ENCODE measurements at places on chromosomes 13 and 19.
A peak's percentile ranks its signal among the peaks of the same experiment; 100 is the strongest.

DNA sequence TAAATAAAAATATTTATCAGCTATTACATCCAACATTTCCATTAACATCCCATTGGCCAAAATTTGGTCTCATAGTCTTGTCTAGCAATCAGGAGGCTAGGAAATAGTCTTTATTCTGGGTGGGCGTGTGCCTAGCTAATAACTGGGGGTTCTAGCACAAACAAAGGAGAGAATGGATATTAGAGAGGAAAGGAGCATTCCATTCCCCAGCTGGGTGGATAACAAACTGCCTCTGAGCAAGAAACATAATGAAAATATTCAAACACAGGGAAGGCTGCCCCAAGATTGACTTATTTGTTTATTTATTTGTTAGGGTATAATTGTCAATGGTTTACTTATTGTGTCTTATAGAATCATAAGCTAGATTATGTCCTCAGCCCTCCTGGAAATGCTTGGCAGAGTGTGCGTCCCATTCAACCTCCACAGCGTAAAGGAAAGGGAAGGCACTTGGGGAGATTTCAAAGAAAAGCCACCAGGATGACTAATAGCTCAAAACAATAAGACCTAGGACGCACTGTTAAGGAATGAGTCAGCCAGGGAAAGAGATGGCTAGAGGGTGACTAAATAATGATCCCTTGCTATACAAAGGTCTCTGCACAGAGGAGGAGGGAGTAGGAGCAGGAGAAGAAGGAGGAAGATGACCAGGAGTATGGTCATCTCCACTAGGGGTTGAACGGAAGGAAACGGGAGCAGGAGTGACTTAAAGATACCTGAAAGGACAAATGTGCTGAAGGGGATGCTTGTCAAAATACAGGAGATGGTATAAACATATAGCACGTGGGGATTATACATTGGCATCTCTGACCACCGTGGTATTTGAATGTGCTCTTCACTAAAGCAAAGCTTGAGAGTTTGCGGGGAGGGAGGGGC, 23.5 kb upstream of the USP12 start:
- DNase-seq: peak; percentile 88

- no peak for DNase-seq
Measured at GRCh38 chr13:99431927-99432608, 69.2 kb upstream of the TM9SF2 start.

DNA sequence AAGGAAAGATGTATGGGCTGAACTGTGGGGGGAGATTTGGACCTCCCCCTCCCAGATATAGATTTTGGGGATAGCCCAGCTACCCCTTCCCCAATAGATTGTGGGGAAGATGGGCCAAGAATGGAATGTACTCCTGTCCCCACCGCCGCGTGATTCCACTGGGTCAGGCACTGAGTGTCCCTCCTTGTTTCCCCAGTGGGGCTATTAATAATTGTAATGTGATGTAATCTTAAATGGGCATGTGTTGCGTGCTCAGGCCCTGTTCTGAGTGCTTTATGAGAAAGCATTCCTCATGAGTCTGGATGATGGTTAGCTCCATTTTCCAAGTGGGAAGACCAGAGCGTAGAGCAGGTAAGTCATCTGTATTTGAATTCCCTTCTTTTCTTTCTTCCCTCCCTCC, 1.4 kb downstream of the PSMD8 start:
- DNase-seq: peak; percentile 32

- peak; percentile 83 for DNase-seq
Measured at GRCh38 chr19:13849991-13850909, 26.7 kb upstream of the NANOS3 start.

DNA sequence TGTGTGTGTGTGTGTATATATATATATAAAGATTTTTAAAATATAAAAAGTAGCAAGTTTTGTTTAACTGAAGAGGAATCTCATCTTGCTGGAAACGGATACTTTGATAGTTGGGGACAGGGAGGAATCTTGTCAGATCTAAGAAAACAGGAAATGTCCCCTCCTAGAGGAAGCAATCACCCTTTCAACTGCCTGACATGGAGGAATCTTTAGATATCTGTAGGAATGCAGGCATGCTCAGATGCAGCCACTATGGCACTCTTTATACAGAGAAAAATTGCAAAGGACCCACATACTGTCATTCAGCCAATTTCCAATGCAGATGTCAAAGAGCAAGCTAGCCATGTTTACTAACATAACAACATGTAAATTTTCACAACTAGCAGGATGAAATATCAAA, 38.8 kb downstream of the ZNF611 start:
- no peak for DNase-seq

- no peak for DNase-seq
Measured at GRCh38 chr13:101944521-101944920, 457.3 kb downstream of the FGF14 start.

GRCh38 chr19:44142059-44142433, 692 bp downstream of the ZNF234 start:
- DNase-seq: peak; percentile 18

DNA sequence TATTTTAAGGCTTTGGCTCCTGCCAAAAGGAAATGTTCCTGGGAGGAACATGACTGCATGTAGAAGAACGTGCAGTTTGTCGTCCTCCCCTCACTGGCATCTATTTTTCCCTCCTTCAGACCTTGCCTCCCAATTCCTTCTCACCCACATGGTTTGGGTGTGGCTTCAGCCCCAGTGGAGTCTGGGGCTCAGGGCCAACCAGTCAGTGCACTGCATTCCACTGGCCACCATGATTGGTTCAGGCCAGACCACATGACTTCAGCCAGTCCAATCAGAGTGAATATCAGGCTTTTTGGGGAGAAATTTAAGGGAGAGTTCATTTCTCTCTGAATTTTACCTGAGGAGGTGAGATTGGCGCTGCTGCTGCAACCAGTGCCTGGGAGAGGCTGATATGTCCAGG, 171.6 kb downstream of the ZIC5 start:
- no peak for DNase-seq

GRCh38 chr19:40808497-40808896, 9.5 kb downstream of the EGLN2 start:
- no peak for DNase-seq

DNA sequence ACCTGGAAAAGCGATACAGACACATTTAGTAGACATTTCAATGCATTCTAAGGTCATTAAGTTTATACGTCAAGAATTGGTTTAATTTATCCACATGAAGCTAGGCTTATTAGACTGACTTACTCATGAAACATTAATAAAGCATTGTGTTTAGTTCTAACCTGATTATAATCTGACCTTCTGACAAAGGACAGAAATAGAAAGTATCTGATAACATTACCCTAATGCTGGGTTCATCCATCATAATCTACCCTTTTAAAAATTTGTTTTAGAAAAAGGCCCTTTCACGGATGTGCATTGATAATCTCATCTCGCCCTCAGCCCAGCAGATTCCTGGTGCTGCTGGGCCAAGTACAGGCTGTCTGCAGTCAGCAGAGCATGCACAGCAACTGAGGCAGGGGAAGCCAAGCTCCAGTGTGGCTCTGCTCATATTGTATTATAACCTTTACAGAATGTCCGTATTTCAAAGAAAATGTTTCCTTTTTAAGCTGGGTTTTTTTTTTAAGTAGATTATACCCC, 142.1 kb upstream of the MAB21L1 start:
- no peak for DNase-seq

- peak; percentile 72 for DNase-seq
Measured at GRCh38 chr13:101149735-101150384, 266.4 kb downstream of the NALCN start.

GRCh38 chr13:102142473-102142826, 259.4 kb downstream of the FGF14 start:
- no peak for DNase-seq

DNA sequence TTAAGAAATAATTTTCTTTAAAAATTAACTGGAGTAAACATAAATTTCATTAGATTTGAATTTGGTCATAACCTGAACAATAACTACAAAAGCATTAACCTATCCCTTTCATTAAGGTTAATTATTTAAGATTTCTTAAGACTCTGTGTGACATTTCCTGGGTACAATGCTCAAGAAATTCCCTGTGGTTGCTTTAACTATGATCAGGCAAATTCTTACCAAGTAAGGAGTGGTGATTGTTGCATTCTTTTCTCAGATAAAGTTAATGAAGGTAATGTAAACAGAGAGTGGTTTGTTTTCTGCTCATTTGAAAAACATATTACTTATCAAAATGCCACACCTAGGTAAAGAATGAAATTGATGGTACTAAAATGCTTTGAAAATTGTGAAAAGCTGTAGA, 114.8 kb upstream of the MIR17HG start:
- DNase-seq: no peak

GRCh38 chr13:30466841-30467252, 1.1 kb upstream of the HMGB1 start:
- no peak for DNase-seq

DNA sequence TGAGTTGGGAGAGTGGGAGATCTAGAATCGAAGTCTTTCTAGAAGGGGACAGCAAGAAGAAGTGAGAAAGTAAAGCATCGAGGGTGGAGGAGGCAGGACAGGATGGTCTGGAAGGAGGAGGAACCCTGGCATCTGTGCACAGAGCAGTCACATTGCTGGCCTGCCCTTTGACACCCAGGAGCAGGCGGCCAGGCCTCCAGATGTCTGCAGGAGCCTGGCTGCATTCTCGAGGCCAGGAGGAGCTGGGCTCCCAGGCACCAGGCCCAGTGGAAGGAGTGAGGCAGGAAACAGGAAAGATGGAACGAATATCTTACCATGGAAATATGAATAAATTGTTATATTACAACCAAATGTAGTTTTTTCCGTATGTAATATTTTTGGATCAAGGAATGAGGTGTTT, 27.7 kb upstream of the ARGLU1 start:
- no peak for DNase-seq

GRCh38 chr13:30346789-30347167, 39.4 kb upstream of the KATNAL1 start:
- DNase-seq: no peak

DNA sequence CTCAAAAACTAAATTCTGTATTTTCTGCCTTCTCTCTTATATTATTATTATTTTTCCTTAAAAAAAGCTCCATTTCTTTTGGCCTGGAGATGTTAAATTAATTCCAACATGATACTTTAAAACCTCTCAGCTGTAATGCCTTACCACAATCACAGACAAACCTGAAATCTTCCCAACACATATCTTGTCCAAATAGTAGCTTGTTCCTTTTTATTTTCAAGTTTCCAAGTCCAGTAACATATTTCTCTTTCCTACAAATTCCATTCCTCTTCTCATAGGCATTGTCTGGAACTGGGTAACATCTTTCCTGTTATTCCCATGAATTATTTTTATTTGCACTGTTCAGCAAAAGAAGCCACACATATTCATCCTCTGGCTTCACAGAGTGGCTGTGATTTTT, 137.0 kb downstream of the SLITRK6 start:
- no peak for DNase-seq

DNA sequence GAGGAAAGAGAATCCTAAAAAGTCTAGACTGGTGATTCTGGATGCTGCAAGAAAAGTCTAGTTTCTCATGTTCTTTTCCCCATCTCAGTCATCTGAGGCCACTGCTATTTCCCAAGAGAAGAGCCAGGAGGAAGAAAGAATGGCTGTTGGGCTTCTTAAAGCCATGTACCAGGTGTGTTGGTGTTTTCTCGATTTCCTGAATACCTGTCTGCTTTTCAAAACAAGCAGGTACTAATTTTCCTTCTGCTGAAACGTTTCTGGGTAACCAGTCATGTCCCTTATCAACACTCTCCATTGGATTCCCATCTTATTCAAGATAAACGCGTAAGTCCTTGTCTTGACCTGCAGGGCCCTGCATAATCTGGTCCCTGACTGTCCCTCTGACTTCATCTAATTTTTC, 1.1 kb downstream of the ZNF570 start:
- no peak for DNase-seq

GRCh38 chr13:23450340-23451046, 17.0 kb upstream of the SACS start:
- DNase-seq: no peak

DNA sequence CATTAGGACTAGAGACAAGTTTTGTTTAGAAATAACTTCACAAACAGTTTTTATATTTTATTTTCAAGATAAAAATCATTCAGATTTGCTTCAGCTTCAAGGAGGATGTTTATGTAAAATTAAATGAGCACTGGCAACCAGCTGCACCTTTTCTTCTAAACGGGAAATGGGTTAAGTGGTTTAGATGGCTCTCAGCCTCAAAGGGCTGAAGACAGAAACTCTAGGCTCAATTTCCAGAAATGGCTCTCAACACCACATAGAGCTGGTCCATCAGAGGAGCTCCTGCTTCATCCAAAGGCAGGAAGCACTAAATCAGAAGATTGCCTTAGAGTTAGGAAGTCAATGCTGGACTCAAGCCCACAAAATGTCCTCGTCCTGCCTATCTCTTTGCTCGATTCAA, 74.7 kb downstream of the ZNF429 start:
- no peak for DNase-seq

DNA sequence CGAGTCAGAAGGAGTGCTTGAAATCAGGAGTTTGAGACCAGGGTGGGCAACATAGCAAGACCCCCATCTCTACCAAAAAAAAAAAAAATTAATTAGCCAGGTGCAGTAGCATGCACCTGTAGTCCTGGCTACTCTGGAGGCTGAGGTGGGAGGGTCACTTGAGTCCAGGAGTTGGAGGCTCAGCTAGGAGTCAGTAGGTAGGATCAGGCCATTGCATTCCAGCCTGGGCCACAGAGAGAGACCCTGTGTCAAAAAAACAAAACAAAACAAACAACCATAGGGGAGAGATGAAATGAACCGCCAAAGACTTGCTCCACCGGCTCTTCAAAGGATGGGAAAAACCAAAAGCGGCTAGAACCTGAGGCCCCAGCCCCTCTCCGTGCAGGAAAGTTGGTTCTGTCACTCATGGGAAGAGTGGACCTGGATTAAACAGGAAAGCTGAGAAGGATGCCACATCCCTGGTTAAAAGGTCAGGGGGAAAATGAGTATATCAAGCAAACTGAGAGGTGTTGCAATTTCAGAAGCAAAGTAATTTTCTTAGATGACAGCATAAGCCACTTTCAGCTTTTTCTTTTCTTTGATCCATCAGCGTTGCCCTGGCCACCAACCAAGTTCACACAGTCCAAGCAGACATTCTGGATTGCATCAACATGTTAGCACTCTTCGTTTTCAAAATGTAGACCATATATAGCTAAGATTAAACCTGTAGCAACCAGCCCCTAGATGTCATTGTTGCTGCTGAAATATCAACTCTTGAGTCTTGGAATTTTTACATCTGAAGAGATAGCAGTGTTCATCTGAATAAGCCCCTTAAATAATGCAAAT, 8.9 kb upstream of the ZNF507 start:
- DNase-seq: peak; percentile 65

DNA sequence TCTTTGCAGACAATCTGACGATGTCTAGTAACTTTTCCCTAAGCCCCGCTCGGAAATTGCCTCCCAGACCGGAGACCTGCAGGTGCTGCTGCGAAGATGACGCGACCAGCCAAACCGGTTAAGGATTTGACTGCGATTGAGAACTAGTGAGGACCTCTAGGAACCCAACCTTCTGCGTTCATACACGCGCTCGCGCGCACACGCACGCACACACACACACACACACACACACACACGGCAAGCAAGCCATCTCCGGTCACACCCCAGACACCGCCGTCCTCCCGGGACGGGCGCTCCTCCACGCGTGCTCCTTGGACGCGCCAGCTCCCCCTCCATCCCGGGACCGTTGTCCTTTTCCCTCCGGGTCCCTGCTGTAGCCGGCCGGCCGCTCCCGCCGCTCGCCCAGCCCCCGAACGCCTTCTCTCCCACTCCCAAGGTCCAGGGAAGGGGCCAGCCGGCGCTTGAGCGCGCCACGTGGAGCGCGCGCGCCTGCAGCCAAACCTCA, 1.2 kb downstream of the TBC1D4 start:
- DNase-seq: peak; percentile 44
